ENCODE measurements at places on chromosomes 2 and 18.

DNA sequence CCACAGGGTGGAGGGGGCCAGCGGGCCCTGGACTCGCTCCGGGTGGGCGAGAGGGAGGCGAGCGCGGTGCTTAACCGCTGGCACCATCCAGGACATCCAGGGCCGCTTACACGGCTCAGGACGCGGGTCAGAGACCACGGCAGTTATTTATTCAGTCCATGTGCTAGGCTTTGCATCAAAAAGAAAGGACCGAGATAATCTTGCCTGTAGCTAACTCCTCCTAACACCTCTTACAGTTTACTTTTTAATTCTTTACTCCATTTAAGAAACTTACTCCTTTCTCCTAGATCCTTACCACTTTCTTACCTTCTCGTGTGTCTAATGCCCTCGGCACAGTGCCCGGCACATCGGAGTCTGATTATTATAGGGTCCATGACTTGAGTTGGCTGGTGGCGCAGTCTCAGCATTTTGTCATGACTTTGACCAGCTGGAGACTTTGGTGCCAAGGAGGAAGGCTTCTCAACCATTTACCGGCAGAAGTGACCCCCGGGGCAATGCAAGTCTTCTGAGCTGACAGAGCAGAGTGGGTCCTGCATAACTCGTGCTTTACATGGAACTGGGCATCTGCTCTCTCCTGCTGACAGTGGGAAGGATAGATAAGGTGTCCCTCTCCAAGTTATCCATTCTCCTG lies 503 bp downstream of the ANXA4 start:
- H3K27ac ChIP-seq, result no peak overlapping the region
- H3K4me3 ChIP-seq, result peak overlapping the region; percentile 79
- H3K27me3 ChIP-seq, result peaks cover 3% of the 10 kb centered on the region
- no peaks in the 10 kb centered on the region for H3K36me3 ChIP-seq
- H3K4me1 ChIP-seq, result peaks cover 2% of the 10 kb centered on the region
- no peak for DNase-seq

DNA sequence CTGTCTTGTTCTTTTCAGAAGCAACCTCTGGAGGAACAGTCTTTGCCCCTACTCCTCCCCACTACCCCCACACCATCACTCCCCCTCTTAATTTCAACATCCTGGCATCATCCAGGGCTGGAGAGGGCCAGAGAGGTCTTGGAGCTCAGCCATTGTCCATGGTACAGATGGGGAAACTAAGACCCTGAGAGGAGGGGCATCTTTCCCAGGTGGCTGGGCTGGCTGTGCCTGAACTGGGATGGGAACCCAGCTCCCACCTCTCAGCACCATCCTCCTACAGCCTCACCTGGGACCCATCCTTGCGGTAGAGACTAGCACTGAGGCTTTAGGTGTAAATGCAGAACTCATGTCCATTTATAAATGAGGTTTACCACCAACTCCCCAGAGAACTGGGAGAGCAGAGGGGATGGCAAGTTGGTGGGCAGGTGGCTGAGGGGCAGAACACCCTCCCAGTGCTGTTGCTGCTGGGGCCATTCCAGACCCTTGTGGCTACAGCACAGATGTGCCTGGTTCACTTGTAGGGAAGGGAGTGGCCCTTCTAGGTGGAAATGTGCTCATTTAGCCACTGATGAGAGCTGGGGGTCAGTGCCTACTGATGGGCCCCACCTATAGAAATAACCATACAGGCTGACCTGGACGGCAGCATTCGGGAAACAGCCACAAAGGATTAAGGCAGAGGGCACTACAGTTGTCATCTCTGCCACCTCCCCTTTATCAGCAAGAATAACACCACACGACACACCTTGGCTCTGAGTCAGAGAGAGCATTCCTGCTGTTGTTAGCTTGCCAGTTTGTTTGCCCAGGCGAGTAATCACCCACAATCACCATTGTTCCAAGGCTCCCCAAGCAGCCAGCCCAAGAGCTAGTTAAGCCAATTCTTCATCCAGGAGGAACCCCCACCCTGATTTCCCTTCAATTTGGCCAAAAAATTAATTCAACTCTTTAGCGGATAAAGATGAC lies 2.1 kb downstream of the MLPH start:
- H3K4me3 ChIP-seq, result no peak overlapping the region
- peaks cover 41% of the 10 kb centered on the region for H3K27me3 ChIP-seq
- H3K27ac ChIP-seq, result no peak overlapping the region
- DNase-seq, result no peak
- H3K36me3 ChIP-seq, result no peaks in the 10 kb centered on the region
- H3K4me1 ChIP-seq, result no peaks in the 10 kb centered on the region

DNA sequence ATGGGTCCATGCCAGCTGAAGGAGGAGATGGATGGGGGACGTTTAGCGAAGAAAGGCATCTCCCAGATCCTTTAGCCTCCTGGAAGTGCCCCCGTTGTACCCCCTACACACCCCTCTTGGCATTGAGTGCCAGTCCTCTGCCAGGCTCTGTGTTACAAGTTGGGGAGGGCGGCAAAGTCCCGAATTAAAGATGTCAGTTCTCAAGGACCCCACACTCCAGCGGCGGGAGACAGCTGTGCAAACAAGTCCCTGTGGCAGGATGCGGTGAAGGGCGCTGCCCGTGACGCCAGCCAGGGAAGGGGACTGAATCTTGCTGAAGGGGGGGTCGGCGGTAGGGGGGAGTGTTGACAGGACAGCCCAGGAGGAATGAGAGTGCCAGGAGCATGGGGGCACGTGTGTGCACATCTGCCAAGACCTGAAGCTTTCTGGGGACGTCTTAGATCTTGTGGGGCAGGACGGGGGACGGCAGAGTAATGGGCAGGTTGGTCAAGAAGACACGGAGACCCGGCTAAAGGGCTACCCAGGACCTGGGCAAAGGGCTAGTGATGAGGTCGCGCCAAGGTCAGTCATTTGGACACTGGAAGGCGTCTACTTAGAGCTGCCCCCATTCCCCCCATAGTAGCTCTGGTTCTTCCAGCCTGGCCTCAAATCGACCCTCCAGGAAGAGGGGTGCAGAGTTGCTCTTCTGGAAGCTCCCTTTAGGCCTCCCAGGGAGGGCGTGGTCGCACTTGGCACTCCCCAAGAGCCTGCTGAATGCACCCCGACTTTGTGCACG lies 2.8 kb upstream of the CTDSP1 start:
- H3K36me3 ChIP-seq, result peaks cover 6% of the 10 kb centered on the region
- H3K4me1 ChIP-seq, result peaks cover 73% of the 10 kb centered on the region
- H3K27ac ChIP-seq, result peak overlapping the region; percentile 99
- DNase-seq, result peak; percentile 83
- H3K27me3 ChIP-seq, result no peaks in the 10 kb centered on the region

GRCh38 chr2:182625814-182626213 lies 90.2 kb upstream of the DNAJC10 start:
- H3K4me3 ChIP-seq, result no peak overlapping the region
- no peak for DNase-seq
- no peaks in the 10 kb centered on the region for H3K4me1 ChIP-seq
- H3K27me3 ChIP-seq, result no peaks in the 10 kb centered on the region

- H3K27me3 ChIP-seq, result peaks cover 27% of the 10 kb centered on the region
- DNase-seq, result peak; percentile 52
- H3K36me3 ChIP-seq, result no peaks in the 10 kb centered on the region
Observed at GRCh38 chr2:239035361-239035814, 187.5 kb downstream of the TWIST2 start.

Measured in T-cell (primary cell).